Hematopoietic multipotent progenitor cell treated with erythropoietin and hydrocortisone succinate and interleukin-3 and kit ligand, for 8 days (in vitro differentiated cells): ENCODE measurements at places on chromosomes 4 and X.
A peak's percentile ranks its signal among the peaks of the same experiment; 100 is the strongest.

GRCh38 chr4:143517764-143518163 is 4.3 kb downstream of the SMARCA5 start:
- DNase-seq = no peak

- DNase-seq = no peak
Measured at GRCh38 chr4:186760576-186760975, 36.9 kb upstream of the FAT1 start.

DNA sequence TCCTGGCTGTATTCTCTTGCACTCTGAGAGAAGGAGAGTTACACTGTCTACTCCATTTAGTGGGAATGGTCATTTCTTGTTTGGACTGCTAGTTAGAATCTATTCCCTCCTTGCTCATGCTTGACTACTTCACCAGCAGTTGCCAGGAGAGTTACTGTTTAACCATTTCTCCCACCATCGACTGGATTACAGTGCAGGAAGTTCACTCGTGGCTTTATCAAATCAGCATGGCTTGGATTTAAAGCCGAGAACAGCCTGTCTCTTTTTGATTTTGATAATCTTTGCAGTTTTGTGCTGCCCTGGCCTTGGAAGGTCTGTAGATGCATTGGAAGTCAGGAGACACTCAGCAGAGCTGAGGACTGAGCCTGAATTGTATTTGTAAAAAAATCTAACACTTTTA is 3.2 kb downstream of the GBA3 start:
- DNase-seq = no peak

DNA sequence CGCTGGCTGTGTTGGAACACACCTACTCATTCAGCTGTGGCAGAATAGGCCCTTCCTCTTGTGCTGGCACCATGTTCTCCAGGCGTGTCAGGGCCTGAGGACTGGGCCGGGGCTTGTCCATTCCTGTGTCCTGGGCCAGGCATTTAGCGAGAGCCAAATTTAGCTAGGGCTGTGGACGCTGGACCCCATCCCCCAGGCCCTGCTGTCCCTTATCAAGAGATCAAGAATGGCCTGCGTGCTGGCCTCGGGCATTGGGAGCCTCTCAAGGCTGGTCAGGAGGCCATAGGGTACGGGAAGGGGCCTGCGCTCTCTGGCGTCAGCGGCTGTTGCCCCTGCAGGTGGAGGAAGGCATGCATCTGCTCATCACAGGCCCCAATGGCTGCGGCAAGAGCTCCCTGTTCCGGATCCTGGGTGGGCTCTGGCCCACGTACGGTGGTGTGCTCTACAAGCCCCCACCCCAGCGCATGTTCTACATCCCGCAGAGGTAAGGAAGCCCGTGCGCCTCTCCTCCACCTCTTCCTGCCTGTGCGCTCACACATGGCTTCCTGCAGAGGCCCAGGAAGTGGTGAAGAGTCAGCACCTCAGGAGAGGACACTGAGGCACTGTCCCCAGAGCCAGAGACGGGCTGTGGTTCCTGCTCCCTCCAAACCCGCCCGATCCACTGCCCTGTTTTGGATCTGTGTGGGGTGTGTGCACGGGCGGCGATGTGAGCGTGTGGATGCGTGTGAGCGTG is 15.3 kb downstream of the ABCD1 start:
- no peak for DNase-seq

DNA sequence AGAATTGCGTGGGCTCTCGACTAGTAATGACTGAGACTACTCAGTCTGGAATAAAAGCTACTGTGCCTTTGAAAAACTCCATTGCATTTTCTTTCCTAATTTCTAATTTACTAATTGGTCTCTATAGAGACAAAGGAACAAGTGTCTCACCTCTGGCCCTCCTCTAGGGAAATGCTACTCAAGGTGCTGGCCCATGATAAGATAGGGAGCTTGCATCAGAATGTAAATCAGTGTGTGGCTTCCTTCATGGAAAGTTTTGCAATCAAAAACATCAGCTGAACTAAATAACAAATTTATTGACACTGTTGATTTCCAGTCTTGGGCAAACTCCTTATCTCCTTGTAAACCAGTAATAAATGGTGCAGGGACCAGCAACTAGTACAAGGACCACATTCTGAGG is 81.8 kb downstream of the SRPX start:
- DNase-seq = no peak

DNA sequence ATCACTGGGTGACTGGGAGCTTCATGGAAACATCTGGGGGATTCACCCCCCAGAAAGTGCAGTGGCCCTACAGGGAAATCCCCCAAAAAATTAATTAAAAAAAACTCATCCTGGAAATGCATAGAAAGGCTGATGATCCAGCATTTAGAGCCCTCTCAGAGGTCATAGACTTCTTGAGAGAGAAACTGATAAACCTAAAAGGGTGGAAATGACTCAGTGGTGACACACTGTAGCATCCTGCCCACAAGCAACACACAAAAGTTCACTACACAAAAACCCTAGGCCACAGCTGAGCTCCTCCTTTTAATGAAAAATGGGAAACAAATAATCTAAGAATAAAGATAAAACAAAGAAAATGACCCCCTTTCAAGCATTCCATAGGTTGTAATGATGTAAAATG is 911.5 kb downstream of the GLUD2 start:
- no peak for DNase-seq

- peak; percentile 49 for DNase-seq
Measured at GRCh38 chr4:53706422-53707032, 115.2 kb upstream of the LNX1 start.

DNA sequence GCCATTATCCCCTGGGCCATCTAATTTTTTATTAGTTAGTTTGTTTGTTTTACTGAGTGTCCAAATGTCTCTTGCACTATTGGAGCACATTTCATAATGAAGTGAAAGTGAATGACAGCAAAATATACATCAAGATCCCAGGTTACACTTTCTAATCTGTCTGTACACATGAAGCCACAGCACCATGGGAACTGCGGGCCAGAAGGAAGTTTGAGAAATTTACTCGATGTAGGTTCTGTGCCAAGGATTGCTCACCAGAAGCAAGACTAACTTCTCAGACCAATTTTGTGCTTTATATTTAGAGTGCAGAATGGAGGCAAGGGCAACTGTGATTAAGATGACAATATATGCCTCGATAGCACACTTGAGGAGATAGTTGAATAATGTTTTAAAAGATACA is 258.0 kb downstream of the COL25A1 start:
- DNase-seq = no peak

GRCh38 chr4:40292313-40292759 is 42.8 kb upstream of the CHRNA9 start:
- peak; percentile 69 for DNase-seq

DNA sequence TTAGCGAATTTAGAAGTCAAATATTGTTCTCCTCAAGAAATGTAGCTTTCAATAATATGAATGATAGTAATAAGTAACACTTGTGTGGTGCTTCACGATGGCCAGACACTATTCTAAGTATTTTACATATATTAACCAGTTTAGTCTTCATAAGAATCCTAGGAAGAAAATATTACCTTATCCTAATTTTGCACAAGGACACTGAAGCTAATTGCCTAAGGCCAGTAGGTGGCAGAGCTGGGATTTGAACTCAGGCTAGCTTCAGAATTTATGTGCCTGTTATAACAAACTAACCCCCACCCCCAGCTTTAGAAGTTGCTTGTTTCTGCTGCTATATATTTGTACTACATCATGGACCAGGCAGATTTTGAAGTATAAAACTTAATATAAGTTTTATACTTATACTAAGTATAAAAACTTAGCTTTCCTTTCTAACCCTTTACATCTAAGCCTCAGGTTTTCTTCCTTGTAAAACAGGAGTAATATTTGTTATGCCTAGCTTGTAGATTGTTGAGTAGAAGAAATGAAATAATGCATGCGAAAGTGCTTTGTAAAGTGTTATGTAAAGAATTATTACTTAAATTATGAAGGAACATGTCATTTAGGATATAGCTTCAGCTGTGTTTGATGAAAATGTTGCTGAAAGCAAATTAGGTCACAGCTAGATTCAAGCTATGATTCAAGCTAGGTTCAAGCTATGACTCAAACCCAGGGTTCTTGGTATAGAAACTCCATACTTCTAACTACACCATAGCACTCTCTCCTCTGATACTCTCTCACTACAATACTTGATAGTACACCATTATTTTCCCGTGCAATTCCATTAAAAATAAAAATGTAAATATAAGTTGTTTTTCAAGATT is 4.2 kb upstream of the CDS1 start:
- peak; percentile 42 for DNase-seq

- DNase-seq = no peak
Measured at GRCh38 chrX:38041237-38041636, 34.9 kb downstream of the SYTL5 start.
